Activated naive CD4-positive, alpha-beta T cell (primary cell): ENCODE measurements at places on chromosomes 2 and 18.

- DNase-seq, result no peak
These were observed 675 bp upstream of the SPIRE1 start for GRCh38 chr18:12658426-12659138.

GRCh38 chr2:239862613-239863012 is 162.5 kb downstream of the NDUFA10 start:
- no peak for DNase-seq

GRCh38 chr2:118091631-118092030 is 3.4 kb downstream of the INSIG2 start:
- DNase-seq, result no peak

DNA sequence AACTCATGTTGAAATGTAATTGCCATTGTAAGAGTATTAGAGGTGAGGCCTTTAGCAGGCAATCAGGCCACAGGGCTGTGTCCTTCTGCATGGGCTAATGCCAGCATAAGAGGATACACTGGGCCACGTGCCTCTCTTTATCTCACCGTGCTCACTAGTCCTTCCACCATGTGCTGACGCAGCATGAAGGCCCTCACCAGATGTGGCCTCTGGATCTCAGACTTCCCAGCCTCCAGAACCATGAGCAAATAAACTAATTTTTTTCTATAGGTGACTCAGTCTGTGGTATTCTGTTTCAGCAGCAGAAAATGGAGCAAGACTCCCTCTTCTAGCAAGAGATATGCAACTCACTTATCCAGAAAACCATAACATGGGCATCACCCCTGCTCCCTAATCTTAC is 149.7 kb upstream of the ZNF236 start:
- DNase-seq, result no peak

GRCh38 chr2:60849187-60849586 is 32.2 kb upstream of the REL start:
- no peak for DNase-seq

- no peak for DNase-seq
These were observed 53.9 kb upstream of the DNER start for GRCh38 chr2:229768235-229768634.

DNA sequence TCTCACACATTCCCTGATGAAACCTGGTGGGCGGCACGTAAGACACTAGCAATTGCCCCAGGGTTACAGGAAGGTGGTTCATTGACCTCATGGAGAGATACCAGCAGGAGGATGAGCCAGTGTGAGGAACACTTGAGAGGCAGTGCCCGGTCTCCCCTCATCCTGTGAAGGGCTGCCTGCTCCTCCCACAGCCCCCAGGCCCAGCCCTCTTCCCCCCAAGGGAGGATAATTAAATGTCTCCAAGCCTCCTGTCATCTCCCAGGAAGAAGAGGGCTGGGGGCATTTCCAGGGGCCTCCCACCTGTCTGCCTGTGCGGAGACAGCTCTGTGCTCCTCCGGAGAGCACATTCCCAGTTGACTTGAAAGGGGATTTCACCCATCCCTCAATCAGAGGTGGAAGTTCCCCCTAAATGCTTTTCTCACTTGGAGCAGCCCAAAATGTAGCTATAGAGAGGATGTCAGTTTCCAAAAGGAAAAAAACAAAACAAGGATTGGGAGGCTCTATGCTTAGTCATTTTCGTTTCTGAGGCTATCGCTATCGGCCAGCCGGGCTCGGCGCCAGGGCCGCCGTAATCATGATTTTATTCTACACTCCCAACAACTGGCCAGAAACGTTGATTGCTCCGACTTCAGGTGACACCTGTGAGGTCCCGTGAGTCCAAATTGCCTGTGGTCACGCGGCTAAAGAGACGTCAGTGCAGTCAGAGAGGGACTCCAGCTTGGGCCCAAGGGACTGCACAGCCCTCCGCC is 7.1 kb downstream of the KCNF1 start:
- no peak for DNase-seq

GRCh38 chr2:96687711-96688640 is 45.4 kb downstream of the FER1L5 start:
- DNase-seq, result no peak

- no peak for DNase-seq
These were observed 172.3 kb downstream of the CELF4 start for GRCh38 chr18:37393221-37393827.

- DNase-seq, result no peak
These were observed 25.7 kb downstream of the SRBD1 start for GRCh38 chr2:45585267-45585861.

DNA sequence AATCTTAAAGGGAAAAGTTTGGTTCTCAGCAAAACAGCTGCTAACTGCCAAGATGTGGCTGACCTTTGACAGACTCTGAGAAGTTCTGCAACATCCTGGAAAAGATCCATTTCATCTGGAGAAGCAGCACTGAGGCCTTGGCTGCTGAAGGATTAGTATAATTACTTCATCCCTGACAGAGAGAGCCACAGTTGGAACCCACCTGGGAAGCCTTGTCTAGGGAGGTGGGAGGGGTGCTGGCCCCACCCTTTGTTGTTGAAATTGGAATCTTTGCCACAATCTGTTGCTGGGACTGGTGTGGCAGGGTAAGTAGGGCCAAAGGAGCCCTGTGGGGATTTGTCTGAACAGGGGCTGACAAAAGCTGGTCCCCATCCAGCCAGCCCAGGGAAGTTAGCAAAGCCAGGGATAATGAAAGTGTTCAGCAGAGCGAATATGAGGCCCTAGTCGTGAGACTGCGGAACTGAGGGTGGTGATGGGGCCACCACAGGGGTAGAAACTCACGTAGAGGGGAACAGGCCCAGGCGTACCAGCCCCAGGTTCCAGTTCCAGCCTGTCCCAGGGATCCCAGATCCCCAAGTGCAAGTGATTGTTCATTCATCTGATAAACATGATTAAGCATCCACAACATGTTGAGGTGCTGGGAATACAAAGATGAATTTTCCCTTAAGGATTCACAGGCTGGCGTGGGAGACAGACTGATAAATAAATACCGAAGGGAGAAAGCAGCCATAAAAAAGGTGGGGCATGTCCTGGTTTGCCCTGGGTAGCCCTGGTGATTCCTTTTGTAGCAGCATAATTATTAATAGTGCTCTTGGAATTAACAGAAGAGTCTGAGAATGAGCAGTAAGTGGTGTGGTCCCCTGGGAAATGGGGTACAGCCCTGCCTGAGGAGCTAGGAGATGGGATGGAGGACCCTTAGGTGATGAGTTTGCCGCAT is 60.0 kb downstream of the MYO1B start:
- DNase-seq, result no peak

DNA sequence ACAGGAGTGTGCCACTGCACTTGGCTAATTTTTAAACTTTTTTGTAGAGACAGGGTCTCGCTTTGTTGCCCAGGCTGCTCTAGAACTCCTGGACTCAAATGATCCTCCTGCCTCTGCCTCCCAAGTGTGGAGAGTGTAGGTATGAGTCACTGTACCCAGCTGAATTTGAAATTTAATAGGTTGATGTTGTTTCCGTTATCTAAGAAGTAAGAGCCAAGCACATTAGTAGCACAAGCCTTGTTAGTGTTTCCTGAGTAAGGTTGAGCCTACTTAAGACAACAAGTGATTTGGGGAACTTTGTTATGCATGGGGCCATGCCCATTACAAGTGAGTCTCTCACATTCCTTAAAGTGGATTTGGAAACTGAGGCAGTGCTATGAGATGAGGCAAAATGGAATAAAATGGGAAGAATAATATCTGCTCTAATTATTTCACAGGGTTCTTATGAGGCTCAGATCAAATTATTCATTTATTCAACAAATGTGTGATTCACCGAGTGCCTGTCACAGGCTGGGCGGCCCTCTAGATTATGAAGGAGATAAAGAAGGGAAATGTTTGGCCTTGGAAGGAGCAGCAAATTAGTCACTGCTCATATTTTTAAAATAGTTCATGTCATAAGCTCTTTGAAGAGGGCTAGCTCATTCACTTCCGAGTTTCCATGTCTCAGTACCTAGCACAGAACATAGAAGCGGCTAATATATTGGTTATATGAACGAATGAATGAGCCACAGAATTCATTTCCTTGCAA is 217.2 kb downstream of the LDLRAD4 start:
- DNase-seq, result no peak

DNA sequence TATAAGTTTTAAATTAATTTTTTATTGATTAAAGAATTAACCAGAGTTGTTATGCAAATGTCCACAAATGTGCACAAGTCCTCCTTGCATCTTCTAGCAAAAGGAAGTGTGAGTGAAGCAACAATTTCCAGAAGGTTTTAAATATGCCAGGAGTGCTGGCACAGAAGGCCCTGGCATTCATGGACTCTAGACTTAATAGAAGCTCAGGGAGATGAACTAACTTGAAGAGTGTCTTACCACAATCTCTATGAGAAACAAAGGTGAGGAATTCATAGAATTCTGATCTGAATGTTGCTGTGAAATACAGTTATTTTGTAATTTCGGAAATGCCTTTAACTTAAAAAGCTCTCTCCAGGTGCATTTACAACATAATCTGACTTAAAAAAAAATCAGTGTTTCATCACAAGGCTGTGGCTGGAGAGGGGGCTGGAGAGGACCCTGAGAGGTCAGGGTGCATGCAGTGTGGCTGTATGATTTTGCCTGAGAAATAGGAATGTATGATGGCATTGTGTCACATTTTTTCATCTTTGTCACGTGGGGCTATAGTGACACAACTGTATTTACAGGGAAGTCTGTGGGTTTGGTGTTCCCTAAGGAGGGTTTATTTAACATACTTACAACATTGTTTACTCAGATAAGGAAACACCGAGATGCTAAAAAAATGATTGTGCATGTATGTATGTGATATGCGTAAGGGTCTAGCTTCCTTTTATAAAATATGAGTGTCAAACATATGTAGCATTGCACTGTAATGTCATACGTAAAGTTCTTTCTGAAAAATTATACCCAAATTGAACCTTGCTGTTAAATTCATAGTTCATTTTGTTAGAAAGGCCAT is 66.2 kb downstream of the MAP4K4 start:
- DNase-seq, result no peak

DNA sequence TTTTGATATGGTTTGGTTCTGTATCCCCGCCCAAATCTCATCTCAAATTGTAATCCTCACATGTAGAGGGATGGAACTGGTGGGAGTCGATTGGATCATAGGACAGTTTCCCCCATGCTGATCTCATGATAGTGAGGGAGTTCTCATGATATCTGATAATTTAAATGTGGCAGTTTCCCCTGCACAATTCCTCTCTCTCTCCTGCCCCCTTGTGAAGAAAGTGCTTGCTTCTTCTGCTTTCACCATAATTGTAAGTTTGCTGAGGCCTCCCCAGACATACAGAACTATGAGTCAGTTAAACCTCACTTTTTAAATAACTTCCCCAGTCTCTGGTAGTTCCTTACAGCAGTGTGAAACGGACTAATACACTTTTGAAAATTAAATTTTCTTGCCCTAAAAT is 12.3 kb upstream of the KCNJ3 start:
- no peak for DNase-seq

GRCh38 chr2:133986881-133987795 is 266.7 kb upstream of the MGAT5 start:
- DNase-seq, result no peak

DNA sequence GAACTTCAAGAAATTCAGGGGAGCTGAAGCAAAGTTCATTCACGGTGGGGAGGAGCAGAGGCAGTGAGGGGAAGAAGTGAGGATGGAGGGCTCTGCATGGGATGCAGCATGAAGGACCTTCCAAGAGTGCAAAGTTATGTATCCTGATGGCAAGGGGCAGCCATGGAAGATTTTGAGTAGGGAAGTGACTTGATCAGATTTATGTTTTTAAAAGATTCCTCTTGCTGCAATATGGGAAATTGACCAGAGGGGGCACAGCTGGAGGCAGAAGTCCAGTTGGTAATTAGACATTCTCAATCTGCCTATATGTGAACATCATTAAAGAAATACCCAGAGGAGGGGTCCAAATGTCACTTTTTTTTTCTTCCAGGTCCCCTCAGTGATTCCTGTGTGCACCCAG is 21.5 kb upstream of the ANXA4 start:
- no peak for DNase-seq

GRCh38 chr18:12745095-12745795 is 42.4 kb downstream of the PSMG2 start:
- no peak for DNase-seq

- DNase-seq, result no peak
These were observed 4.6 kb upstream of the MLPH start for GRCh38 chr2:237482485-237482884.

DNA sequence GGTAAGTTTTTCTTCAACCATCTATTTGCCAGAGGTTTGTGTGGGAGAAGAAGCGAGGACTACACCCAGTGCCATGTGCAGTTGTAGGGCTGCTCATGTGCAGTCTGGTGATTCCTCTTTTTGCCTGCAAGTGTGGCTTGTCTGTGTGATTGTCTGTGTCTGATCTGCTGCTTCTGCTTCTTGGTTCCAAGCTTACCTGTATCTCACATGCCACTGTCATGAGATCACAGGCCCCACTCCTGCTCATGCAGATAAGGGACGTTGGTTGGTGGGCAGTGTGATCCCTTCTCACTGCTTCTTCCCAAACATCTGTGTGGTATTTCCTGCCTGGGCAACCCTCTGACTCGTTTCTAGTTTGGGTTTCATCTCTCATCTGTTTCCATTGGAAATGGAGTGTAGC is 27.1 kb downstream of the RRM2 start:
- no peak for DNase-seq

DNA sequence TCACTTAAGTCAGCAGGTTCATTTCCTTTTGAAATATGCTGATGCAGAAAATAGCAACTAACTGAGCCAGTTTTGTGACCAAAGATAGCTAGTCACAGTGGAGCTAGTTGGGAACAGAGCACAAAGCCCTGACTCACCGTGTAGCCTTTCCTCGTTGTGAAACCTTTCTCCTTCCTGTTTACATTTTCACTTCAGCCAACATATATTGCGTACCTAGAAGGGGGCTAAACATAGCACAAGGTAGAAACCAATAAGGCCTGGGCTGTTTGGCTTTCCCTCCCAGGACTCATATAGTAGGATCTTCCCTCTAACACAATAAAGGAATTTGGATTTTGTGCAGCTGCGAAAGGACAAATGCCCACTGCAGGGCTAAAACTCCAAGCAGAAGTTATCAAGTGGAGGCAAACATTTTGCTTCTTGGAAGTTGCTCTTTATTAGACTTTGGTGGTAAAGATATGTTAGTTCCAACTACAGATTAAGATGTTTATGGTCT is 24.5 kb upstream of the LPIN2 start:
- no peak for DNase-seq

DNA sequence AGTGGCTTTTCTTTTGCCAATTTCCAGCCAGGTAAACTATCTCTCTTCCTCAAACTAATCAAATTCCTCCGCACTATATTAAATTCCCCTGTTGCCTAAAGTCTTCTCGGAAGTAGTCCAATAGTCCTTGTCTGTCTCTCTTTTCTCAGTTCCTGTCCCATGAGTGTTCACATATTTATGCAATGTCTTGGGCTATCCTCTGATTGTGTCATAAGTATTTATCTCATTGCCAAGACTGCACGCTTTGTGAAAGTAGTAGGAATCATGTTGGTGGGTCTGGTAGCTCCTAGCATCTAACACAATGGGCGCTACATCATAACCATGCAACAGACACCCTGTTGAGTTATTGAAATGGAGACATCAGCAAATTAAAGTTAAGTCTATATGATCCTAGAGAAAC is 59.9 kb upstream of the POU3F3 start:
- no peak for DNase-seq

- no peak for DNase-seq
These were observed 2.9 kb upstream of the COQ10B start for GRCh38 chr2:197450465-197450864.

GRCh38 chr2:169709331-169709730 is 15.1 kb downstream of the PHOSPHO2 start:
- DNase-seq, result no peak
